ENCODE measurements at places on chromosomes 13 and 19. TPM values are rescaled to one million over a fixed set of nuclear protein-coding genes. Genes with fewer than 3 reads are reported as not detected.

- no peak for DNase-seq
Measured at GRCh38 chr19:18234194-18234593, 8.0 kb upstream of the PDE4C start.

DNA sequence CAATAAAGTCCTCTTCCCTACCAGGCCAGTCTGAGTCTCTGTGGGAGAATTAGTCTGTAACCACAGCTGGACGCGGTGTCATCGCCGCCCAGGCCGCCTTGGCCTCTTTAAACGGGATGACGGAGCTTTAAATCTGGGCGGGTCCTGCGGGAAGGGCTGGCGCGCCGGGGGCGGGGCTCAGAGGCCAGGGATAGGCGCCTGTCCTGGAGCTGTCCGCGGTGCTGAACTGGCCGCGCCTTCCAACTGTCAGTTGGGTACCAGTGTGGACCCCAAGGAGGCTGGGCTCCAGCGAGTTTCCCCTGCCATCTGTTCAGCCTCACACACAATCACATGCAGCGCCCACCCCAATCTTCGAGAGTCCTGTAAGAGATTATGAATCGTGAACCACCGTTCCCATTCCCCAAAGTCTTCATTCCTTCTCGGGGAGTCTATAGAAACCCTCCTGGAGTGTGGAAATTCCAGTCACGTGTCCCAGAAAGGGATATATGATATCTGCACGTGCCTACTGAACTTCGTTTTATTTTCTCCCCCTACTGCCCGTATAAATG is 11.5 kb downstream of the APLP1 start:
- peak; percentile 64 for DNase-seq

GRCh38 chr19:17497149-17497798 is 14.2 kb upstream of the PGLS start:
- DNase-seq = no peak

DNA sequence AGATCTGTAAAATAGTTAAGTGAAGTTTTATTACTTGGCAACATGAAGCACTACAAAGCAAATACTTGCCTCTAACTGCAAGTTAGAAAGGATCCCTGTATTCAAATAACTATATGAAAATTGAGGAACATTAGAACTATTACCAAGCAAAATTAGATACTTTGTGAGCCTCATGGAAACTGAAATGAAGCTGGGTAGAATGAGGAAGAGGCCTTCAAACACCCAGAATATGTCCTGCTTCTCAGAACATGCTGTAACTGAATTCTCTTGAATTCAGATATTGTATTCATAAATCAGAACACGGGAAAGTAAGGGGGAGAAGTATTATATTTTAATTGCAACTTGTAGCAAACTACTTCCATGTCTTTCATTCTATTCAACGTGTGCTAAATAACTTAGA is 947.9 kb downstream of the PCDH17 start:
- DNase-seq = no peak

GRCh38 chr13:43988302-43988701 is 108.6 kb downstream of the LACC1 start:
- no peak for DNase-seq

DNA sequence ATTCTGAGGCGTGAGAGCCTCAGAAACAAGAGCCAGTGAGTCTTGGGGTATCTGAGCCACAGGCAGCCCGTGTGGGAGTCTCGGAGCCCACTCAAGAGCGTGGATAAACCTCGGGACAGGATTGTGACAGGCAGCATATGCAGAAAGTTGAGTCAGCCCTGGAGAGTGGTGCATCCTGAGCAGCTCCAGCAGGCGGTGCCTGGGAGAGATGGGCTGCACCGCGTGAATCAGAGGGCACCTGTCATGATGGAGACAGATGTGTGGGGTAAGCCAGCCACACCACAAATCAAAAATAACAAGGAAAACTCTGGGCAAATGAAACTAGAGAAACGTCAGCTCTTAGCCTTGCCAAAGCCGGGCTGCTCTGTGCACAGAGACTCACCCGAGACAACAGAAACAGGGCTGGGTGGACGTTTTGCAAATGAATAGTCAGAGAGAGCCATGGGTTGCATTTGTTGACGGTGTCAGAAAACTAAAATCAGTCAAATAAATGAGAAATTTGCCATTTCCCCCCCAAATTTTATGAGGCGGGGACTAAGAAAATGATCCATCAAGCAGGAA is 30.0 kb upstream of the POP4 start:
- no peak for DNase-seq

DNA sequence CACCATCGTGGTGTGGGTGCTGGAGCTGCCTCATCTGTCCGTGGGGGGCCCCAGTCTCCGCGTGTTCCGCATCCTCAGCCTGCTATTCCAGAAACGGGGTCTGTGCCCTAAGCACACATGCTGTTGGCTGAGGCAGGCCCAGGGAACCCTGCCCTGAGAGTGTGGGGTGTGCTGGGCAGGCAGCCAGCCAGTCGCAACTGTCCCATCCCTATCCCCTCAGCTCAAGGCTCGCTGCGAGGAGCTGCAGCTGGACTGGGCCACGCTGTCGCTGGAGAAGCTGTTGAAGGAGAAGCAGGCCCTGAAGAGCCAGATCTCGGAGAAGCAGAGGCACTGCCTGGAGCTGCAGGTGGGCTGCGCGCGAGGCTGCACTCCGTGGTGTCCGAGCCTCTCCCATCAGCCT is 21.9 kb downstream of the PLEKHJ1 start:
- DNase-seq = no peak

- DNase-seq = no peak
Measured at GRCh38 chr13:64033921-64034320, 2618.3 kb upstream of the PCDH20 start.

DNA sequence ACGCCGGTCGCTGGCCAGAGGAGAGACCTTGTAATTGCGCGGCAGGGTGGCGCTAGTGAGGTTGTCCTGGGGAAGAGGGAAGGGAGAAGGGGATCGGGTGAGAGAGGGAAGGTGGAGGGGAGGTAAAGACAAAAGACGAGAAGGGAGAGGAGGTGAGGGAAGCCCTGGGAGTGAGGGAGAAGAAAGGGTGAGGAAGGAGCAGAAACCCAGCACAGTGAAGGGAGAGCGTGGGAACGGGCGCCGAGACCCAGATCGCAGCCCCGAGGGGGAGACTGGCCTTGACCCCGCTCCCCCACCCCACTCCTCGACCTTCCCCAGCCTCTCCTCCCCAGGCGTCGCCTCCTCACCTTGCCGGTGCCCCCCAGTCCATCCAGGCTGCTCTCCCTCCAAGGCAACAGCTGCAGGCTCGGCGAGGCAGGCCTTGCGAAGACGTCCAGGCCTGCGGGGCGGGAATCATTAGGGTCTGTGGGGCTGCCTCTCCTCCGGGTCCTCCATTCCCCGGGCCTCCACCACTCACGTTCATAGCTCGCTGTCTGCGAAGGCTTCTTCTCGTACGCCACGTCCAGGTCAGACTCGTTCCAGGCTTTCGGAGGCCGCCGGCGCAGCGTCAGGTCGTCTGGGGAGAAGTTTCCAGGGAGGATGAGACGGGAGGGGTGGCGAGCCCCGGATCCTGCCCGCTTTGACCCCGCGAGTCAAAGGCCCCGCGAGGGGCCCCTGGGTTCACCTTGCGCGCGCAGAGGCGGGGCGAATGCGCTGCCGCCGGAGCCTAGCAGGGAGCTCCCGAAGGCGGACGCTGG is 8.8 kb downstream of the PPP1R13L start:
- DNase-seq = no peak

DNA sequence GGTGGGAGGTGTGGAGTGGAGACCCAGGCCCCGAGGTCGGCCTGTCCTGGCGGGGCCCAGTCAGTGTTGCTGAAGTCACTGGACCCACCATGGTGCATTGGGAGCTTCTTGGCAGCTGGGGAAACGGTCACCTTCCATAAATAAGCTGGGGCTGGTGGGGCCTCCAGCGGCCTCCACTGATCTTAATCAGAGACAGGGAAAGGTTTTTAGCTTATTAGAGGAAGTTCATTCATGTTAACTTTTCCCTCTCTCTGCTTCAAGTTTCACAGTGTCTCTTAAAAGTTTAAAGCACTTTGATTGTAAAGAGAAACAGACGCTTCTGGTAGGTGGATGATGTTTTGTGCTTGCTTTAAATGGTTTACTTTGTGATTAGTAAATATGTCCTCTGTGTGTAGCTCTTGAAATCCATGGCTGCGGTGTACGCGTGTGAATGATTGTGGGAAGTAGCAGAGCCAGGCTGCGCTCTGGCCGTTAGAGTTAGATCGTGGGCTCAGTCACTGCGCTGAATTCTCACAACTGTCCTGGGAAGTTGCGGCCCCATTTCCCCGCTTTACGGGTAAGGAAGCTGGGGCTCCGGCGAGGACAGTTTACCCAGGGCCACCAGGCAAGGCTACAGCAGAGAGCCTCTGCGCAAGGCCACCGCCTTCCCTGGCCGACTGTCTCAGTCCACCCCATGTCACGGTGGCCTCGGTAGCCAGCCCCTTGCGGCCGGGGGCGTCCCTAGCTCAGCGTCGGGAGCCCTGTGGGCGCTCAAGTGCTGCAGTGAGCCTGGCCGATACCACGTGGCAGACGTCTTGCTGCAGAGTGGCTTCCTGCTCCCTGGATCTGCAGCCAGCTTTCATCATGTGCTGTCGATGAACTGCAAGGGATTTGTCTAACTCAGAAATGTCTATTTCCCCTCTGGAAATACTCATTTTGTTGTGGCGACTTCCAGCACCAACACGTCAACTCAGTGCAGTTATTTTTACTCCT is 16.5 kb upstream of the NDUFS7 start:
- no peak for DNase-seq

DNA sequence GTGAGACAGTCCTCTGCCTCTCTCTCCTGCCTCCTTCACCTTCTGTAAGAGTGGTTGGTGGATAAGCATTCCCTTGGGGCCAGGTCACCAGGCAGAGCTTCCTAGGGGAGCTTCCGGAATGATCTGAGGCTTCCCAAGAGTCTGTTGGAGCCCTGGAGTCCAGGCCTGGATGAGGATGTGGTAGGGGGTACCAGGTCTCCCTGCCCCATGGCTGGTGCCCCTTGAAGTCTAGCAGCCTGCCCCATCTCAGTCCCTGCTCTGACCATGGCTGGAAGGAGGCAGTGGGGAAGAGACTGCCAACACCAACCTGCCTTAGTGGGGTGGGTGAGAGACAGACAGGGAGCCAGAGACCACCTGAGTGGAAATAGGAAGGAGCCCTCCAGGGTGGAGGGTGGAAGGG is 1316.9 kb downstream of the UQCRFS1 start:
- no peak for DNase-seq

DNA sequence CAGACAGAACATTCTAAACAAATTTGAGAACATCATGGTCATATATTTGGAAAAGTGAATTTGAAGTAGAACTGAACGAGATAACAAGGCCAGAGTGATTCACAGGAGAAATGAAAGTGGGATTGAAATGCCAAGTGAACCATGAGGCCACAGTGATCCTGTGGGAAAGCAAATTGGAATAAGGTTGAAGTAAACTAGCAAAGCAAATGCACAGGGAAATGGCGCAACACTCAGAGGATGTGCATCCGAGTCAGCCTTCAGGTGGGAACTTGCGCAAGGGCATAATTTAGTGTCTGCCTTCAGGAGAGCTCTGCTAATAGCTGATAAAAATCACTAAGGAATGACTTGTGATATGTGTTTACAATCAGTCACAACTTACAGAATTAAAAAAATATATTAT is 696.6 kb downstream of the LIG4 start:
- DNase-seq = no peak

DNA sequence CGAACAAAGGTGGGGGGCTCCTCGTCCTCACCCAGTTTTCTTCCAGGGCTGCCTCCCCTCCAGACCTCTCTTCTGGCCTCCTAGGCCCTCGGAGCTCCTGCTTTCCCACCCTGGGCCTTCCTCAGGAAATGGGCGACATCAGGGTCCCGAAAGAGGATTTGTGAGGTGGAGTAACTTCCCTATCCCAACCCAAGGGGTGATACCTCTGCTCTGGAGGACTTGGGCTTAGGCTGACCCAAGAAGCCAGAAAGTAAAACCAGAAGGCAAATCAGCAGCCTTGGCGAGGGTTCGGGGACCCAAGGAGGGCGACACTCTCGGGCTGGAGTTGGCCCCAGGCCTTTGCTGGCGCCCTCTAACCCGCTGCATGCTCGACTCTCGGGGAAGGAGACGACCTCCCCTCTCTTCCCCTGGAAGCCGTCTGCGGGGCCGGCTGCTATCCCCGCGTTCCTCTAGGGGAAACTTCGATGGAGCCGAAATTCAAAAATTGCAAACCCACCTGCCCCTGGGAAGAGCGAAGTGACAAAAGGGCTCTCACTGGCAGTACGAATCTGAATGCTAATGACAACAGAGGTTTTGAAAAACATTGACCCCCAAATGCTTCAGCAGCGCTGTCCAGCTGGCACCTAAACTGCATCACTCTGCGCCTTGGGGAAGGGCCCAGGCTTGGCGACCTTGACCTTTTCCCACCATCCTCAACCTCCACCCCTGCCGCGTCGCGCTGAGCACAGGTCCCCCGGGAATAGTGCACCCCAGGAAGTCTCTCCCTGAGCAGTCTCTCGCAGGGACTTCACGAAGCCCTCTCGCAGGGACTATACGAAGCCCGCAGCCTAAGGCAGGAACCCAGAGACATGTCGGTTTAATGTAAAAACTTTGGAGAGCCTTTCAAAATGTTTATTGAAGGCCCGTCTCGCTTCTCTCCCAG is 2.4 kb downstream of the PDX1 start:
- no peak for DNase-seq

Gene OR4F17
- total RNA-seq = not detected

Gene GRAMD1A
- 133 TPM for total RNA-seq

Gene CCDC70
- not detected for total RNA-seq

Gene CEACAM7
- not detected for total RNA-seq

Gene ZNF628
- 8.6 TPM for total RNA-seq

All from OCI-LY7 (cell line).